Dorsolateral prefrontal cortex (tissue), 122 donors: ENCODE measurements at places on chromosomes 6 and 20. TPM values are rescaled to one million over a fixed set of nuclear protein-coding genes. Genes with fewer than 3 reads are reported as not detected.

GRCh38 chr20:9531581-9531980 is 17.2 kb downstream of the LAMP5 start:
- no peak for DNase-seq

GRCh38 chr6:137161949-137162348 is 11.5 kb downstream of the IL22RA2 start:
- no peak for DNase-seq

- no peak for DNase-seq
Measured at GRCh38 chr6:169162249-169162648, 91.4 kb downstream of the THBS2 start.

GRCh38 chr20:63552481-63553249 is 1.3 kb upstream of the FNDC11 start:
- no peak for DNase-seq

The GMPR gene
- total RNA-seq: 16.8 TPM

The GLP1R gene
- total RNA-seq: 0.28 TPM

The SPATS1 gene
- total RNA-seq: not detected

The SOX18 gene
- total RNA-seq: 10.4 TPM
